ENCODE measurements at places on chromosomes 3 and 15.

GRCh38 chr3:38960953-38961622 is 90.7 kb downstream of the SCN11A start:
- no peak for DNase-seq

- DNase-seq, result no peak
These were observed 96.2 kb downstream of the ECT2 start for GRCh38 chr3:172846706-172847105.

GRCh38 chr3:142394921-142395622 is 52.8 kb downstream of the XRN1 start:
- DNase-seq, result no peak

DNA sequence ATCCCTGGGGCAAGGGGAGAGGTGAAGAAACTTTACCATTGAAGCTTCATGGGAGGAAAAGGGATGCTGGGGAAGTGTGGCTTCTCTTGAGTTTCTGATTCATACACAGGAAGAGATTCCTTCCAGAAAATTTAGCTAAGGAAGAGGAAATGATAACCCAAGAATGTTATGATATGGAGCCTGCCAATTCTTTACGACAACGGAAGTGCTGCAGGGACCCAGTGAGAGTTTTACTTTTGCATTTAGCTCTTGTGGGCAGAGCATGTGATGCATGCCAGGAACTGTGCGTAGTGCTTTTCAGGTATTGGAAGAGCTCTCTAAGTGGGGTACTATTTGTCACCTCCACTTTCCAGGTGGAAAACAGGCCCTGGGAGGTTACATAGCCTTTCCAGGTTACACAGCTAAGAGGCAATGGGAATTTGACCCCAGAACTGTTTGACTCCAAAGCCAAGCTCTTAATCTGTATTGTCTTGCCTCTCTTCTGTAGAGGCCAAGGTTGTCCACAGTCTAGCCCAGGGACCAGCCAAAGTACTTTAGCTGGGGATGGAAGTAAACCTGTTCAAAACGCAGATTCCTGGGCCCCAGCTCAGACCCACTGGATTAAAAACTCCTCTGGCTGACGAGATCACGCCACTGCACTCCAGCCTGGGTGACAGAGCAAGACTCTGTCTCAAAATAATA is 23.0 kb downstream of the CMTM7 start:
- no peak for DNase-seq

DNA sequence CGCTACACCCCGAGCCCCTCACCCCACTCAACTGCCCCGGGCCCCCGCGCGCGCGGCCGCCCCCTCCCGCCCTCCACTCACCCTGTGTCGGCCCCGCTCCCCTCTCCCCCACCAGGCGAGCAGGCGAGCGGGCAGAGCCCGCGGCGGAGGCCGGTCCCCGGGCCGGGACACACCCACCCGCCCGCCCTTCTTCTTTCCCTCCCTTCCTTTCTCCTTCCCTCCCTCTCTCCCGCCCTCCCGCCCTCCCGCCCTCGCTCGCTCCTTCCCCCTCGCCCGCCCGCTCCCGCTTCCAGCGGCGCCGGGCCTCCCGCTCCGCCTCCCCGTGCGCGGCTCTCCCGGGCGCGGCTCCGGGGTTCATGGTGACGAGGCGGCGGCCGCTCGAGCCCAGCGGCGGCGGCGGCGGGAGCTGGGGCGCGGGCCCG is at the start of gene CTDSPL:
Gene CTDSPL, plus strand, starts transcription at position 261 of the 422 bp plus-strand sequence. CDS start 320 bp downstream, outside the sequence.
- peak; percentile 58 for DNase-seq

DNA sequence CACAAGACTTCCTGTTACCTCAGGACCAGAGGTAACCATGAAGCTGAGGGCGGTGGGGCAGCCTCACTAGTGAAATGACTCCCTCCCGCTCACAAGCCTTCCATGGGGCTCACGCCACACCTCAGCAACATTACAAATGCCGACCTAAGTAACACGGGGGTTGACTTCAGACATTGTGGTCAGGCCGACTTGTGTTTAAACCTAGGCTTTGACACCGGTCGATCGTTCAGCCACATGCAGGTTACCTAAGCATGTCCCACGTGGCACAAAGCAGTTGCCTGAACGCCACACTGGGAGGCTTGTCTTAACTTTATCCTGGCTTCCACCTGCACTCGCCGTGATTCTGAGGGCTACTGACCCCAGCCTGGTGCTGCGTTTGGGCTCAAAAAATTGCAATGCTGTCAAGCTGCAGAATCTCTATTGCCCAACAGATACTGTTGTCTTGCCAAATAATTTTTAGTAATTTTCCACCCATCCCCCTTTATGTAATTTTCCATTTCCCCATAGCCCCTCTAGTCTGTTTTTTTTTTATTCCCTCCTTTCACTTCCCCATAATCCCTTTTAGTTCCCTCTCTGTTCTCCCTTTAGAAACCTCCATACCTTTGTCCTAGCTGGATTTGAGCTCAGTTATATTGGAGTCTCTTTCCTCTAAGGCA is 158.6 kb upstream of the RGMA start:
- no peak for DNase-seq

DNA sequence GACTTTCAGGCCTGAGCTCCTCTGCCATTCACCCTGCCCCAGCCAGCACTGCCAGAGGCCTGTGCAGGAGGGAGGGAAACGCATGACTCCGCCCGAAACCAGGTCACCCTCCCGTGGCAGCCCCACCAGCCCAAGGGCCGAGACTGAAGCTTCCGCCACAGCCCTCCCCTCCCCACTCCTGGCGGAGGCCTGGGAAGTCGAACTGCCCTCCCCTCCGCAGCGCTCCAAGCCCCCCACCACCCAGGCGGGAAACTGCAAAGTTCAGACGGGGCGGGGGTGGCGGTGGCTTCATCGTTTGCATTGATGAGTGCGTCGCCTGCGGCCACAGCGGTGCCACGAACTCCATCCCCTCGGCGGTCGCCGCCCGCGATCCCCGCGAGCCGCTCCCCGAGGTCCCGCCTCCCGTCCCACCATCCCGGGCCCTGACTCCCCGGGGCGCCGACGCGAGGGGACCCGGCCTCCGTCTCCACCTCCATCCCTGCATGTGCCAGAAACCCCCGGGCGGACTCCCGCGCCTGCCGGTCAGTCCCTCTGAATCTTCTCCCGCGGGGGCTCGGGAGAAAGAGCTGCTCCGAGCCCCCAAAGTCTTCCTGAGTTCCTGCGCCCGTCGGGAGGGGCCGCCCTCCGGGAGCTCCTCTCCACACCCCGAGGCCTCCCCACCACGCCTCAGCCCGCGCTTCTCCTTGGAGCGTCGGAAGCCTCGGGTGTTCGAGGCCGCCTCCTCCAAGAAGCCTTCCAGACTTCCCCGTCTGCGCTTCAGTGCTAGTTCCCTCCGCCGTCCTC is 698 bp downstream of the MELTF start:
- peak; percentile 26 for DNase-seq
